ENCODE measurements at places on chromosomes 6 and 20.

GRCh38 chr20:4453359-4453758 is 268.4 kb upstream of the PRND start:
- no peak for DNase-seq

GRCh38 chr20:47284373-47284772 is 72.1 kb downstream of the ZMYND8 start:
- no peak for DNase-seq

DNA sequence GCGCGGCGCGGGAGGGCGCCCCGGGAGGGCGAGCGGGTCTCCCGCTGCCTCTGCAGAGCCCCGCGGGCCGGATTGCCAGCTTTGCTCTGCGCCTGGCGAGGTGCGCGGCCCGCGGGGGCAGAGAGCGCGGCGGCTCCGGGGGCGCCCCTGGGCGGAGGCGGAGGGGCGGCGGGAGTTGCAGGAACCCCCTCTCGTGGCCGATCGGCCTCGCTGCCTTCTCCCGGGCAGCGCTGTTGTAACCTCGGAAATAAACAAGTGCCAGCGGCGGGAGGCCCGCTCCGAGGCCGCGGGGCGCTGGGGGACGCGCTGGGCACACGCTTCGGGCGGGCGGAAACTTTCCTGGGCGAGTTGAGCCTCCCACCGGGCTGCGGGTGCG is 1.2 kb downstream of the CDH4 start:
- no peak for DNase-seq

DNA sequence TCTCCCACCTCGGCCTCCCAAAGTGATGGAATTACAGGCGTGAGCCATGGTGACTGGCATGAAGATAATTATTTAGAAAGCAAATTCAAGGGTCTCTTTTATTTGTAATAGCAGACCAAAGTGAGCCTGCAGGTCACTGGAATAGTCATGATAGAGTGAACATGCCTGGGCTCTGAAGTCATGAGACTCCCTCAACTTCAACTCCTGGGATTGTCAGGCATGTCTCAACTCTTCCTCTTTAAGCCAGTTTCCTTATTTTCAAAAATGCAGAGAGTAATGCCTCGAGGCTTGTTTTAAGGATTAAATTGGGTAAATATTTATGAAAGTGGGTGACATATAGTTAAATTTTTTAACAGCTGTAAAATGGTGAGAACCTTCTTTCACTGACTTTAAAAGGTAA is 22.7 kb upstream of the HECA start:
- DNase-seq, result no peak

All from activated naive CD4-positive, alpha-beta T cell treated with Interleukin-2 at 50 U/mL for 16 hours (primary cell).